ENCODE measurements at places on chromosomes 3 and 15. TPM values are rescaled to one million over a fixed set of nuclear protein-coding genes. Genes with fewer than 3 reads are reported as not detected.

Gene GRM2
- 0.52 TPM for total RNA-seq

DNA sequence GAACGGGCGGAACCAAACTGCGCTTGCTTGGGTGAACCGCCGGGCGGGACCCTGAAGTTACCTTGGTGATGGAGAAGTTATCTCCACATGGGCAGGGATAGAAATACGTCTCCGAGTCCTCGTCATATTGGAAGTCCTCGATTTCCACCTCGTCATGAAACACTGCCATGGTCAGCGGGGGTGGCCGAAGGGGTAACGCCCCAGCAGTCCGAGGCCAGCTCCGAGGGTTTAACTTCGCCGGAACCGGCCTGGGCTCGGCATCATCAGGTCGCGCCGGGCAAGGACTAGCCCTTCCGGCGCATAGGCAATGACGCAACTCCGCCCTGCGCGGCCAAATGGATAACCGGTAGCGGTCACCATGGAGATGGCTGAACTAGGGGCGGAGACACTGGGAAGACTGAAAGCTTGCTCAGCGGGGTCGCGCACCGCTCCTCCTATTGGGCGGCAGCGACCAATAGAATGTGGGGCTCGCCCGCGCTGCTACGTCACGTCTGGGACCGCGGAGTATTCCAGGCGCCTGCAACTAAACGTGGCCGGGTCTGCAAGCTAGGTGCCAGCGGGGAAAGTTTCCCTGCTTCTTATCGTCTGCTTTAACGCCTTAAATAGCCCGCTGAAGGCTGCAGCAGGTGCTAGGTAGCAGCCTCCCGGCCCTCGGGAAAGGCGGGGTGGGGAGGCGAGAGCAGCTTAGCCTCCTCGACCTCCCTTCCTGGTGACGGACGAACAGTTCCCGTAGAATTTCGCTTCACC is at the start of the genes DPH3 and OXNAD1:
Gene DPH3, minus strand, starts transcription at position 236 of the 747 bp plus-strand sequence. Its CDS starts 67 bp downstream, at position 169.
Gene OXNAD1, plus strand, starts transcription at position 505 of the 747 bp plus-strand sequence. CDS start 5,741 bp downstream, outside the sequence.
- no peaks in the 10 kb centered on the region for H3K36me3 ChIP-seq
- no peaks in the 10 kb centered on the region for H3K27me3 ChIP-seq
- peaks cover 6% of the 10 kb centered on the region for H3K4me1 ChIP-seq
- H3K4me3 ChIP-seq: peak within 1 kb of the TSS; percentile 81
- DNase-seq: peak; percentile 100
- H3K27ac ChIP-seq: peak within 1 kb of the TSS; percentile 40

GRCh38 chr3:177792311-177793030 is 595.2 kb upstream of the TBL1XR1 start:
- no peak overlapping the region for H3K4me3 ChIP-seq
- no peaks in the 10 kb centered on the region for H3K36me3 ChIP-seq
- H3K4me1 ChIP-seq: peaks cover 6% of the 10 kb centered on the region
- no peak overlapping the region for H3K27ac ChIP-seq

DNA sequence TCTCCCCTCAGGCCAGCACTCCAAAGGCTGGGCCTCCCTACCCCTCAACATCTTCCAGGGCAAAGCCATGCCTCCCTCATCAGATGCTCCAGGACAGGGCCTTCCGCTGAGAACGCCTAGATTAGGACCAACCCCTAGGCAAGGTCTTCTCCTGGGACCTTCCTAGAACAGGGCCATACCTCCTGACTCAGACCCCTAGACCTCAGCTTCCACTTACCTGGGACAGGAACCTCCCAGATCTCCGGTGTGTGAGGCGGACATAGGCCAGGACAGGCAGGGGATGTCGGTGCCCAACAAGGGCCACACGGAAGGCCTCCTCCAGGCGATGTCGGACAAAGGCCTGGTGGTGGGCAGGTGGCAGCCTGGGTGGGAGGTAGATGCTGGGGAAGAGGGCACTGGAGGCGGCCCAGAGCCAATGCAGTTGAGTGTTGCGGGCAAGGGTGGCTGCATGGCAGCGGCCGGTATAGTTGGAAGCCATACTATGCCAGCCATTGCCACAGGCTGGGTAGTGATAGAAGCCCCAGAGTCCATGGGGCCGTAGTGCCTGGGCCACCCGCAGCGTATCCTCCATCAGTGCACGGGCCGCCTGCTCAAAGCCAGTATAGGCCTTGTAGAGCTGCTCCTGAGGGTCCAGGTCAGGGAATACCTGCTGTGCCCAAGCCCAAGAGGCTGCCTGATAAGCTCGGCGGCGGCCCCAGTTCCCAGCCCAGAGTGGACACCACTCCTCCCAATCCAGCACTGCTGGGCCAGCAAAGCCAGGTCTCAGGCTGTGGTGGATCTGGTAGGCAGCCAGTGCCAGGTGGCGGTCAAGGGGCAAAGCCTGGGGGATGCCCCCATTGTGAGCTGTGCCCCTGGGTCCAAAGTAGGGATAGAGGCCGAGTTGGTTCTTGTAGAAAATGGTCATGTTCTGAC is 2.5 kb upstream of the IFRD2 start:
- no peaks in the 10 kb centered on the region for H3K27me3 ChIP-seq
- DNase-seq: no peak
- no peak overlapping the region for H3K27ac ChIP-seq
- no peaks in the 10 kb centered on the region for H3K36me3 ChIP-seq

- H3K27me3 ChIP-seq: no peaks in the 10 kb centered on the region
- no peak for DNase-seq
- H3K4me3 ChIP-seq: no peak overlapping the region
- H3K4me1 ChIP-seq: no peaks in the 10 kb centered on the region
- peaks cover 4% of the 10 kb centered on the region for H3K36me3 ChIP-seq
- no peak overlapping the region for H3K27ac ChIP-seq
Observed at GRCh38 chr15:35596285-35596684, 50.3 kb upstream of the DPH6 start.

DNA sequence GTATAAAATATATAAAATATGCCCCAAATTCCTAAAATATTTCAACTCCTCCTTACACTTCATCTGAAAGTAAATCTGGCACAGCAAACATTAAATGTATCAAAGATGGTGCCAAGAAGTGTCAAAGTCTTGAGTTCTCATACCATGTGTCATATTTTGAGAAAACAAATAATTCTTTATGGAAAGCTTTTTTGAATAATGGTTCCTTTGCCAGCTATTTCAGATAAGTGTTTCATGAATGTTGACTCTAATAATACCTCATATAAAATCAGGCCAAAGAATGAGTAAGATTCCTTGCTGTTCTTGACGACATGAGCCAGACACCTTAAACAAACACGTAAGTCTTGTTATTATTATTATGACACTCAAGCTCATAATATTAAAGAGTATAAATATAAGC is 30.3 kb upstream of the ZNF385D start:
- no peak overlapping the region for H3K4me3 ChIP-seq
- peaks cover 17% of the 10 kb centered on the region for H3K4me1 ChIP-seq
- no peaks in the 10 kb centered on the region for H3K27me3 ChIP-seq
- DNase-seq: no peak

DNA sequence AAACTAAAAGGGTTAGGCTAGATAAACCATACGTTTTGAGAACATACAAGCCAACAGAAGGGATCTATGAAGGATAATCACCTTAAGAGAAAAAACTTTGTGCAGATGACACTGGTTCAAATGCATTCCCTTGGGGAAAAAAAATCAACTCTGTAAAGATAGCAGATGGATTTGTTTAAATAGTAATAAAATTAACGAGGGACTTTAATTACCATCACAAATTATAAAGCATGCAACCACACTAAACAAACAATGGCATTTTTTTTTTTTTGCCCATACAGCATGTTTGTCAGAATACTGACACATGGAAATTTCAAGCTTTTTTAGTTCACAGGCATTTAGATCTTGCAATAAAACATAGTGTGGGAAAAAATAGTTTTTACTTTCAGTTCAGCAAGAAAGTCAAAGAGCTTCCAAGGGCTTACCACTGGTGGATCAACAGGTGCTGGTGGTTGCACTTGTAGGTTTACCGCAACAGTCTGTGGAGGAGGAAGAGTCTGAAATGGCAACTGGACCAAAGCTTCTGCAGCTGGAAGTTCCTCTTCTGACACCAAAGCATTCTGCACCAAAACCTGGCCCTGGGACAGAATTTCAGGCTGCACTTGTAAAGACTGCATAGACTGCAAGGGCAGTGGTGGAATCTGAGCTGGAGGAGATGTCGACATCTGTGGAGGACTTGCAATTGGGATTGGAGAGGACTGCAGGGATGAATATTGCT is 53.1 kb downstream of the PHC3 start:
- no peak overlapping the region for H3K4me3 ChIP-seq
- no peak for DNase-seq
- H3K4me1 ChIP-seq: no peaks in the 10 kb centered on the region

DNA sequence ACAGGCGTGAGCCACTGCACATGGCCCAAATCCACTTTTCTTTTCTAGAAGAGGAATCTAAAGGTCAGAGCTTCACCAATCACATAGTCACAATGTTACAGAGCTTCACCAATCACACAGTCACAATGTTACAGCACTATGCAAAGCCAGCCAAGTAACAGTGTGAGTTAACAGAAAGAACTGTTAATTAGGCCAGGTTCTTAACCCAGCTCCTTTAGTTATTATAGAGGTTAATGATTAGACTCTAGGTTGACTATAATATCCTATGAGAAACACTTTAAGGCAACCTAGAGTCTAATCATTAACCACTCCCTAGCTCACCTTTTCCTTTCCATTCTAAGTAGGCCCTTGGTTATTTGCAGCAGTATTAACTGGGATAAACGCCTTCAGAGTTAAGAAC is 54.0 kb downstream of the TASOR start:
- no peaks in the 10 kb centered on the region for H3K36me3 ChIP-seq
- no peak overlapping the region for H3K4me3 ChIP-seq
- no peaks in the 10 kb centered on the region for H3K4me1 ChIP-seq
- no peak for DNase-seq
- no peaks in the 10 kb centered on the region for H3K27me3 ChIP-seq
